Activated CD4-positive, CD25-positive, alpha-beta regulatory T cell (primary cell): ENCODE measurements at places on chromosomes 4 and X.

DNA sequence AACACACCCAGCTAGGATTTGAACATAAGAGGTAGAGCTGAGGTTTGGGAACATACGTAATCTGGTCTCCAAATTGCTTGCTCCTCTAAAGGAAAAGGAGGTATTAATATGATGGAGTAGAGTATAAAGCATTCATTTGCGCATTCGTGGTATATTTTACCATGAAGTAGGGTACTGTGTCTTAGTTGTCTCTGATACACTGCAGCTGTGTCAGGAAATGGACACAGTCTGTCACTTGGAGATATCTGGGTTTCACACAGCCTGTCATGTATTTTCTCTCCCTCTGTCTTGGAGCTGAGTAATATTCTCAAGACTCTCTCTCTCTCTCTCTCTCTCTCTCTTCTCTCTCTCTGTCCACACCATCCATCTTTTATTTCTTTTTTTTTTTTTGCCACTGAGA is 274.8 kb upstream of the UGT8 start:
- no peak for DNase-seq

GRCh38 chr4:61995717-61996340 is 795.7 kb downstream of the ADGRL3 start:
- DNase-seq, result no peak

- no peak for DNase-seq
Observed at GRCh38 chr4:140116442-140117104, 37.4 kb downstream of the MAML3 start.

- DNase-seq, result no peak
Observed at GRCh38 chr4:150656891-150657290, 74.9 kb downstream of the MAB21L2 start.

GRCh38 chr4:9812501-9813340 is 31.3 kb downstream of the DRD5 start:
- no peak for DNase-seq

DNA sequence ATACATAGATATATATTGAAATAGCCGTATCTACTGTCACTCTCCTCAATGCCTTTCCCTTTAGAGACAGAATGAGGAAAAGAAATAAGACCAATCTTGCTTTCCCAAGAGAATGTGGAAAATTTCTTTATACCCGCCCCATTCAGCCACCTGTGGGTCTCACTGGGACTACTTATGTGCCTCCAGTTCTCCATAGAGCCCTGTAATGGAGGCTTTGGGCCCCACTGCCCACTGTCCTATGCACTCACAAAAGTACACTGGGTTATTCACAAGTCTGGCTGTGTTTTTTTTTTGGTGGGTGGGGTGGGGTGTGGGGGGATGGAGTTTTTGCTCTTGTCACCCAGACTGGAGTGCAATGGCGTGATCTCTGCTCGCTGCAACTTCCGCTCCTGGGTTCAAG is 70.4 kb upstream of the ELOVL6 start:
- no peak for DNase-seq

GRCh38 chr4:165331359-165331758 is 3.9 kb downstream of the MSMO1 start:
- DNase-seq, result no peak

GRCh38 chr4:87278335-87278794 is 44.3 kb downstream of the HSD17B13 start:
- DNase-seq, result no peak

DNA sequence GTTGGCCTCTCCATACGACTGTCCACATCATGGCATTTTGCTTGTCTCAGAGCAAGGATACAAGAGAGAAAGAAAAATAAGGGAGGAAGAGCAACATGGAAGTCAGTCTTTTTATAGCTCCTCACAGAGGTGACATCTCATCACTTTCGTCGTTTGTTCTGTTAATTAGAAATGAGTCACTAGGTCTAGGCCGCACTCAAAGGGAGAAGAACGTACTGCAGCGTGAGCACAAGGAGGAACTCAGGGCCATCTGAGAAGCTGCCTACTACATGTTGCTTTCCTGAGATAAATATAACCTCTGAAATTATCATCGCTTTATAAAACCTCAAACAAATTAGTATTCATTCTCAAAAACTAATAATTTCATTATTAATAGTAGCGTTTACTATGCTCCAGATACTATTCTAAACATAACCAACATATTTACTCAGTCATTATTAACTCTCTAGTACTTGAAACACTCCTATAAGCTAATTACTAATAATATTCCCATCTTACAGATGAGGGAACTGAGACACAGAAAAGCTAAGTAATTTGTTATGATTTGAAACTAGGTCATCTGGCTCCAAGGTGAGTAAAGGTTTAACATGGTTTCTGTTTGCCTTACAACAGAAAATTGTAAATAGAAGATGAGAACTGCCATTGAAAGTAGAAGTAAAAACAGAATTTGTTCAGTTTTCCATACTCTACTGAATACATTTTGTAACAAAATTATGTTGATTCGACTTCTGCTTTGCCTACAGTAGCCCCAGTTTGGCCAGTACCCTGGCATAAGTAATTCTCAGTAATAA is 213.2 kb upstream of the UGT8 start:
- no peak for DNase-seq

DNA sequence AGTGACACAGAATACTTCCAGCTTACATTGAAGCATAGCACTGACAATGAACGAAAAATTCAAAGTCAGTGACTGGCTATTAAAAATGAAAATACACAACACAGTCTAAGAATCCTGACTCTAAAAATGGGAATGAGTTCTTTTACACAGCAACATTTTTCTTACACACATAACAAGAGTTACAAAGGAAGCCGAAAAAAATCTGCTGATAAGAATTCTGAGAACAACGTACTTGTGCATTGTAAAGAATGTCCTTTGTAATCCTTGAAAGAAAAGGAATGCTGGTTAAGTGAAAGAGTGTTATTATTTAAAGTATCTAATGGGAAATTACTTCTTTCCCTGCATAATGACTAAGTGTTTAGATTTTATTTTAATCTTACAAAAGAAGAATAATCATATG is 199.4 kb downstream of the PRDM5 start:
- no peak for DNase-seq

DNA sequence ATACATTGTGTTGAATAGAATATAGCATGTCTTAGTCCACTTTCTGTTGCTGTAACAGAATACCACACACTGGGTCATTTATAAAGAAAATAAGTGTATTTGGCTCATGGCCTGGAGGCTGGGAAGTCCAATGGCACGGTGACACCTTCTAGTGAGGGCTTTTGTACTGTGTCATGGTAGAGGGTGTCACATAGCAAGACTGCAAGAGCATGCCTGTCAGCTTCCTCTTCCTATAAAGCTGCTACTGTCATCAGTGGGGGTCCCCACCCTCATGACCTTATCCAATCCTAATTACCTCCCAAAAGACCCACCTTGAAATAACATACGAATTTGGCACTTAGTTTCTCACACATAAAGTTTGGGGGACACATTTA is 193.2 kb downstream of the PTTG2 start:
- no peak for DNase-seq

DNA sequence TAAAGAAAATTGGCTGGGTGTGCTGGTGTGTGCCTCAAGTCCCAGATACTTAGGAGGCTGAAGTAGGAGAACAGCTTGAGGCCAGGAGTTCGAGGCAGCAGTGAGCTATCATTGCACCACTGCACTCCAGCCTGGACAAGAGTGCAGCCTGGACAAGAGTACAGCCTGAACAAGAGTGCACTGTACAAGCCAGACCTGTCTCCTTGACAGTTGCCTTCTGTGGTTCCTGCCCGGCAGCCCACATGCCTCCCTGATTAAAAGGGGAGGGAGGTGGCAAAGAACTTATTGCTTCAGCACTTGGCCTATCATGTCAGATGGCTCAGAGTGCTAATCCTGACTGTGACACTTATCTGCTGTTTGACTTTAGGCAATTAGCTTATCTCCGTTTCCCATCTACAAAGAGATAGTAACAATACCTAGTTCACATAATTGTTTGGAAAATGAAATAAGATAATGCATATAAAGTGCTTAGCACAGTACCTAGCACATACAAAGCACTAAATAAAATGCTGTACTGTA is 249.1 kb downstream of the DCLK2 start:
- no peak for DNase-seq

DNA sequence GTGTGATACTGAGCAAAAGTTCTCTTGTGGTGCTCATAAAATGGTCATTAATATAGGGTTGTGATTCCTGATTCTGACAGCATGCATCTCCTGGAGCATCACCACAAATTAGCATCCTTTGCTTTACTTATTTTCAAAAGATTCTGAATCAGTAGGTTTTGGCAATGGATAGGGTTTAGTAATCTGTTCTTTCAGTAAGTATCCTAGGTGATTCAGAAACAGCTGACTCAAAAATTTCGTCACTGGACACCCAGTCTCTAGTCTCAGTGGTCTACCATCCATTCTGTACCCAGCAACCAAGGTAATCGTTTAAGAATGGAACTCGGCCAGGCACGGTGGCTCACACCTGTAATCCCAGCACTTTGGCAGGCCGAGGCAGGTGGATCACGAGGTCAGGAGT is 4.1 kb downstream of the CBLL2 start:
- DNase-seq, result no peak

DNA sequence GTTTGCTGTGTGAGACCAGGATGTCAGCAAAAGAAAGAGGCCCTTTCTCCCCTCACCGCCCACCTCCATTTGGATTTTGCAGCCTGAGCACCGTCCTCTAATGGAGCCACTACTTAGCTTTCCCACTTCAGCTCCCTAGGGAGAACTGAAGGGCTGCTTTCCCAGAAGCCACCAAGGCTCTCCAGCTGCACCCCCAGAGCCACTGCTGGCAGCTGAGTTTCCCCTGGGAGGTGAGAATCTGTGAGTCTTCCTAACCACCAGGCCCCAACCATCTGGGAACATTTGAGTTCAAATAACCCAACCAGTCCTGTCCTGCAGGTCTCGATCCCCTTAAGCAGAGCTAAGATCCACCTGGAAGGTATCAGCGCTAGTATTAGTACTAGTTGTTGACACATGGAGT is 173.1 kb upstream of the USP9X start:
- no peak for DNase-seq
